ENCODE measurements at places on chromosomes 7 and 10. TPM values are rescaled to one million over a fixed set of nuclear protein-coding genes. Genes with fewer than 3 reads are reported as not detected.

The GOLGA7B gene
- not detected for total RNA-seq

The CUBN gene
- 14.9 TPM for total RNA-seq

The SFTPD gene
- not detected for total RNA-seq

The SEMA3E gene
- 0.32 TPM for total RNA-seq

The CPN1 gene
- not detected for total RNA-seq

The FAM237B gene
- not detected for total RNA-seq

The UTF1 gene
- total RNA-seq, result not detected

The NRCAM gene
- 7.0 TPM for total RNA-seq

The OPALIN gene
- total RNA-seq, result not detected

The CTAGE8 gene
- not detected for total RNA-seq

The CPA1 gene
- total RNA-seq, result not detected

The SPDYE8 gene
- not detected for total RNA-seq

The CALN1 gene
- total RNA-seq, result not detected

The SMIM30 gene
- total RNA-seq, result 59.2 TPM

The MRPS33 gene
- total RNA-seq, result 24.9 TPM

The STRIP2 gene
- 2.8 TPM for total RNA-seq

The HOXA5 gene
- 8.3 TPM for total RNA-seq

The FKBP6 gene
- not detected for total RNA-seq

The MOGAT3 gene
- not detected for total RNA-seq

The PRTFDC1 gene
- total RNA-seq, result 9.1 TPM

The CCDC136 gene
- 0.49 TPM for total RNA-seq

All from bladder microvascular endothelial cell (primary cell).